ENCODE measurements at places on chromosomes 2 and 18.

- DNase-seq, result peak; percentile 30
Measured at GRCh38 chr2:134845719-134846118, 7.3 kb downstream of the ACMSD start.

GRCh38 chr2:190365499-190366204 lies 22.3 kb downstream of the INPP1 start:
- DNase-seq, result no peak

GRCh38 chr2:118061135-118061955 lies 26.9 kb upstream of the INSIG2 start:
- DNase-seq, result peak; percentile 87

GRCh38 chr18:37900326-37900725 lies 334.7 kb upstream of the CELF4 start:
- DNase-seq, result no peak

DNA sequence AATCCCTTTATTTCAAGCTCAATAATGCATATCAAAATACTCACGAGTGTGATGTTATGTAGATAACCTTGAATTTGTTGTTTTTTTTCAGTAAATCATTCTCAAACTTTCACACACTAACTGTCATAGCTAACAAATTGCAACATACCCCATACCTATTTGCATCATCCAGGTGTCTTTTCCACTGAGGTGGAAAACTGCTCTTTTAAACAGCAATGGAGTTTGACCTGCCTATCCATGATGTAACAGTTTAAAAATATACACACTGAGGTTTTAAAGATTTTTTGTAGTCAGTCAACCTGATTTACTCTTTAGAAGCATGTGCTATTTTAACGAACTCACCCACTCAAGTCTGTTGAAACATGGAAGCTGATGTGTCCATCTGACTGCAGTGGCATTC lies 298.7 kb downstream of the RND3 start:
- DNase-seq, result peak; percentile 36

GRCh38 chr18:79988071-79988450 lies 302 bp downstream of the TXNL4A start:
- DNase-seq, result peak; percentile 49

GRCh38 chr2:197904446-197904845 lies 100.1 kb downstream of the PLCL1 start:
- DNase-seq, result no peak

GRCh38 chr2:179348906-179349305 lies 84.3 kb upstream of the SESTD1 start:
- no peak for DNase-seq

DNA sequence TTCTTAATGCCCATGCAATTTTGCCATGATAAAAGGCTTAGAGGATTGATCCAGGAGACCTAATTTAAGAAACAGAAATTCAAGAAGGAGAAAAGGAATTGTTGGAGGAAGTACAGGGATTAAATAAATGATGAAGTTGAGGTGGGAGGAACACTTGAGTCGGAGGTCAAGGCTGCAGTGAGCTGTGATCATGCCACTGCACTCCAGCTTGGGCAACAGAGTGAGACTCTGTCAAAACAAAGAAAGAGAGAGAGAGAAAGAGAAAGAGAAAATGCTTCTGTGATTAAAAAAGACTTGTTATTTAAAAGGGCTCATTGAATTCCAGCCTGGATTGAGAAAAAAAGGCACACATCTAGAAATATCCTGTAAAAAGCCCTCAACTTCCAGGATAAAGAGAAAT lies 123.2 kb downstream of the B3GNT2 start:
- no peak for DNase-seq

GRCh38 chr2:42249284-42249683 lies 80.1 kb downstream of the EML4 start:
- DNase-seq, result no peak

- peak; percentile 55 for DNase-seq
Measured at GRCh38 chr2:215002500-215002899, 135.9 kb downstream of the ABCA12 start.

- DNase-seq, result no peak
Measured at GRCh38 chr2:240646176-240646899, 21.1 kb downstream of the GPR35 start.

DNA sequence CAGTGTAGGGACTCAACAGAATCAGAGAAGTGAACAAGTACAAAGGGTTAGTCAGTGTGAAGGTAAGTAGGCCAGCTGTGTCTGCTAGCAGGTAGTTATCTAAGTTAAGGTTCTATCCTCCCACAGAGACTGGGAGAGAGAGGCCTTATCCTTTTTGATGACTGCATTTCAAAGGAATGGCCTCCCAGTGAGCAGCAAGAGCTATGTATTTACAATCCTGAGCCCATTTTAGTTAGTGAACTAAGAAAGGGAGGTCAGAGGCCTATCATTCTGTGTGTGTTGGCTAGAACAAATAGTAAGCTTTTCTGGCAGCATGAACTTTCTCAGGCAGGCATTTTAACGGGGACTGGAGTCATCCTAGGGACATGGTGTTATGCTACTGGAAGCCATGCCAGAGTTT lies 182.9 kb downstream of the VWC2L start:
- no peak for DNase-seq

DNA sequence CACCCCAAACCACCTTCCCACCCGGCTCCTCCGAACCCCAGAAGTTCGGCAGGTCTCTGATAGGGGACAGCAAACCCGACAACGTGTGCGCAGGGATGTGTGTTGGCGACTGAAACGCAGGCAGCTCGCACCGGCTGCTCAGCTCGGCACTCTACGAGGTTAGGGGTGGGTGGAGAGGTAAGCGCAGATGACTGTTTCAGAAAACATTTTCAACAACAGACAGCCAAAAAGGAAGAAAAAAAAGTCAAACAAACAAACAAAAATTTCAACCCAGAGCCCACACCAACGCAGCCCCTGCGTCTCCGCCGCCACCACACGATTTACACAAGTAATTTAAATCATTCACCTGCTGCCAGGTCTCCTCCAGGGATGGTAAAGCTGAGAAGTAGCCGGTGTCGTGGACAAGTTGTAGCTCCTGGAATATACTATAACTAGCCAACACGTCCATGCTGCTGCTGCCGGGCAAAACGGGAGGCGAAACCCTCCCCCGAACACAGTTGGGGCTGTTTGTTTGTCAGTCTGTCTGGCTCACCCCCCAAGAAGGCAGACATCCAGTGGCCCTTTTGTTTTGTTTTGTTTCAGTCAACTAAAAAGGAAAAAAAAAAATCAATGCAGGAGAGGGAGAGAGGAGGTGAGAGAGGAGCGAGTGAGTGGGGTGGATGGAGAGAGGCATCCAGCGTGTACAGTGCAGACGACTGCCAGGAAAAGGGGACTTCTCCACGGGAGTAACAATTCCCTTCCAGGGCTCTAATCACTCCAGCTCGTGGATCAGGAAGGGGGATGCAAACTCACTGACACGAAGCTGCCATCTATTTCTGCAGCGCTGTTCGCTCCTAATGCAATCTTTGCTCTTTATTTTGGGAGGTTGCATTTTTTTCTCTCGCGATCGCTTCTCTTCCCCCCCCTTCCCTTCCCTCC lies at the start of gene KLF7:
Gene KLF7, minus strand, starts transcription at position 828 of the 918 bp plus-strand sequence. Its CDS starts 380 bp downstream, at position 448.
- peak; percentile 36 for DNase-seq

DNA sequence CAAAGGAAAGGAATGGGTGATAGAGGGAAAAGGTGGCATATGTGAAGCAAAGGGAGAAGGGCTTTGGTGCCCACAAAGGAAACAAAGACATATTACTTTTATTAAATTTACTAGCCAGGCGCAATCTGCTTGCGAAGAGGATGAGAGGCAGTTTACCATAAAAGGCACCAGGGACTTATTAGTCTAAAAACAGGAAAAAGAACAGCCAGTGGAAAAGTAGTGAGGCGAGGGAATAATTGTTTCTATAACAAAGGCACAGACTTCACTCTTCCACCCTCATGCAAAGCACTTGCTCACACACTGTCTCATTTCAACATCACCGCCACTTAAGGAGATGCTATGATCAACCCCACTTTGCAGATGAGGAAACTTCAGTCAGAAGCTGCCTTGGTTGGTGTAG lies 210.5 kb downstream of the ALPK2 start:
- no peak for DNase-seq

- DNase-seq, result peak; percentile 72
Measured at GRCh38 chr18:24530630-24531111, 70.2 kb downstream of the HRH4 start.

GRCh38 chr2:133516405-133517026 lies 51.7 kb downstream of the NCKAP5 start:
- no peak for DNase-seq

GRCh38 chr2:73203055-73203681 lies 794 bp downstream of the NOTO start:
- no peak for DNase-seq

GRCh38 chr2:120174963-120175581 lies 48.1 kb downstream of the TMEM185B start:
- DNase-seq, result peak; percentile 71

DNA sequence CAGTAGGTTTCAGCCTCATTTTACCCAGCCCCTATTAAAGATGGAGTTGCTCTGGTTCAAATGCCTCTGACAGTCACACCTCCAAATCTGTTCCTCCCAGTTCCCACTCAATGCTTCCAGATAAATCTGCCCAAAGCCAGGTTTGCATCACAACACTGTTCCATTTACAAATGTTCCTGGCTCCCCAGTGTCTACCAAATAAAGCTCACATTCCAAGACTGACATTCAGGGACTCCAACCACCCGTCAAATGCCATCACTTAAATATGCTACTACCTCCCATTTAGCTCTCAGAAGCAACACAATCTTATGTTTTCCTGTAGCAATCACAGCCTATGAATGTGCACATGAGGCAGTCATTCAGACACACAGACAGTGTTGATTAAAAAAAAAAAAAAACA lies 127.3 kb downstream of the TMEM163 start:
- DNase-seq, result no peak

- no peak for DNase-seq
Measured at GRCh38 chr2:165573534-165574461, 104.3 kb downstream of the CSRNP3 start.

DNA sequence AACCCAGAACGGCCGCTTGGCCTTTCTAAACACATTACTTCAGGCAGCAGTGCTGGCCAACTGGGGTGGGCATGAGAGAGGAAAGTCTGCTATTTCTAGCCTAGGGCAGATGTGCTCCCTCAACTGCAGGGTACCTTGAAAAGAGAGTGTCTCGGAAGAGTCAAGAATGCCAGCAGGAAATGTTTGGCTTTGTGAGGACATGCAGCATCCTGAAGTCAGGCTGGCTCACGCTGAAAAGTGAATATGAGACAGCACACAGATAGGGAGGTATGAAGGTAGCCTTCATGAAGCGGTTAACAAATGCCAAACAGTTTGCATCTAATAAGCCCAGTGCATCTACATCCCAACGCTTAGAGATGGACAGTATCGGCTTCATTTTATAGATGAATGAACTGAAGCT lies 65.0 kb upstream of the NCKAP5 start:
- no peak for DNase-seq

DNA sequence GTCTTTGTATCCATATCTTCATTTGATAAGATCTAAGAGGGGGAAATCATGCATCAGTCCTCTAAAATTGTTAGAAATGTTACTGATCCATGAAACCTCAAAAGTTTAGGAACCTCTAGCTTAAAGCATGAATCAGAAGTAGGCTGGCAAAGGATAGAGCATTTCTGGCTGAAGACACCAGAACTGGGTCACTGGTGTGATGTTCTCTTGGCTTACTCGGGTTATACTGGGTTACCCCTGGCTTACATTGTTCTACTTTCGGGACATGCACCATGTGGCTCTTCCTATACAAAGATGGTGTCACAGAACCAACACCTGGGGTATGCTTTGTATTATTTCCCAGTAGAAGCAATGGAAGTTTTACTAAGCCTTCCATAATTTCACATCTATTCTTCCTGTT lies 83.2 kb upstream of the TNP1 start:
- DNase-seq, result no peak

- DNase-seq, result no peak
Measured at GRCh38 chr2:162004031-162004430, 70.0 kb downstream of the DPP4 start.

- no peak for DNase-seq
Measured at GRCh38 chr18:75472906-75473305, 45.4 kb upstream of the SMIM21 start.

DNA sequence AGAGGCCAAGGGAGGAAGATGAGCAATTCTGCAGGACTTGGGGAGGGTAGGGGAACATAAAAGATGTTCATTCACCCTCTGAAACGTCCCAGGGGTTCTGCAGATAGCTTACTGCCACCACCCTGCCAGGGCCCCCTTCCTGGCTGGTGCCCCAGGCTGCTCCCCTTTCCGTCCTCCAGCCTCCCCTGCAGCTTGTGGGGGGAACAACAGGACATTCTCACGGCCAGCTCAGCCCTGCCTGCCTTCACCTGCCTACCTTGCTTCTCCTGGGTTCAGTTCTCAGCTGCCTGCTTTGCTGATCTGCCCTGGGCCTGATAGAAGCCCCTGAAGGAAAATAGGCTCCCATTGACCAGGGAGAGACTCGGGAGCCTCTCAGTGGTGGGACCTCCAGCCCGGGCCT lies 251.1 kb downstream of the CELF4 start:
- DNase-seq, result no peak

DNA sequence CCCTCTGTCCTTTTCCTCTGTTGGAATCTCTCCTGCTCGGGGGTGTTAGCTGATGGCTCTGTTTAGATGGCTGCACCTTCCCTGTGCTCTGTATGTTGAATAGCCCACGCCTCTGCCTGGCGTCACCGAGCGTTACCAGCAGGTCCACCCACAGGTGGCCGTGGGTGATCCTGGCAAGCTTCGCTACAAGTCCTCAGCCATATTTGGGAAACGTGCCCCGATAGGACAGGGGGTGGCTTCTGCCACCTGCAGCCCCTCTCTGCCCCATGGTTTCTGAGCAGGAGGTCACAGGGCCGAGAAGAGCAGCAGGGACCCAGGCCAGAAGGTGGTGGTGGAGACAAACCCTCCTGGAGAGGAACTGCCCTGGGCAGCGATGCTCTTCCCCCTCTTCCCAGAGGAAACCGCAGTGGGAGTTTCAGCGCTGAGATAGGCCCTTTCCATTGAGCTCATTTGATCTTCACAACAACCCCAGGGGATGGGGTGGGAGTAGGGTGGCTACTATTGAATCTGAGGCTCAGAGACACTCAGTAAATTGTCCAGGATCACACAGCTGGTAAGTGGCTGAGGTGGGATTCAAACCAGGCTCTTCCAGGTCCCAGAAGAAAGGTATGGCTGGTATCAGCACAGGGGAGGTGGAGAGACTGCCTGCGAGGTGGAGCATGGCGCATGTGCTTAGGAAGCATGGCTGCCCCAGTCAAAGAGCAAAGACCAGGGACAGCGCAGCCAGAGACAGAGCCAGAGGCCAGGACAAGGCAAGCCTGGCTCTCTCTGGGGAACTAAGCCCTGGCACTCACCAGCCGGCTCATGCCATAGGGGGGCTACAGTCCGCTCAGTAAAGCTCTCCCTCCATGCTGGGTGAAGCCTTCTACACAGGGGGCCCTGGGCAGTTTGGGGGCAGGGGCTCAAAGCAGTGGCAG lies 15.0 kb downstream of the NGEF start:
- no peak for DNase-seq

GRCh38 chr2:31253356-31254131 lies 19.6 kb downstream of the EHD3 start:
- DNase-seq, result peak; percentile 44

Measured in MCF 10A (cell line).